ENCODE measurements at places on chromosomes 1 and 21.
A peak's percentile ranks its signal among the peaks of the same experiment; 100 is the strongest.

- no peak for DNase-seq
These were observed 242.4 kb upstream of the TMEM51 start for GRCh38 chr1:14910984-14911721.

GRCh38 chr1:240363315-240363714 is 248.6 kb downstream of the GREM2 start:
- no peak for DNase-seq

DNA sequence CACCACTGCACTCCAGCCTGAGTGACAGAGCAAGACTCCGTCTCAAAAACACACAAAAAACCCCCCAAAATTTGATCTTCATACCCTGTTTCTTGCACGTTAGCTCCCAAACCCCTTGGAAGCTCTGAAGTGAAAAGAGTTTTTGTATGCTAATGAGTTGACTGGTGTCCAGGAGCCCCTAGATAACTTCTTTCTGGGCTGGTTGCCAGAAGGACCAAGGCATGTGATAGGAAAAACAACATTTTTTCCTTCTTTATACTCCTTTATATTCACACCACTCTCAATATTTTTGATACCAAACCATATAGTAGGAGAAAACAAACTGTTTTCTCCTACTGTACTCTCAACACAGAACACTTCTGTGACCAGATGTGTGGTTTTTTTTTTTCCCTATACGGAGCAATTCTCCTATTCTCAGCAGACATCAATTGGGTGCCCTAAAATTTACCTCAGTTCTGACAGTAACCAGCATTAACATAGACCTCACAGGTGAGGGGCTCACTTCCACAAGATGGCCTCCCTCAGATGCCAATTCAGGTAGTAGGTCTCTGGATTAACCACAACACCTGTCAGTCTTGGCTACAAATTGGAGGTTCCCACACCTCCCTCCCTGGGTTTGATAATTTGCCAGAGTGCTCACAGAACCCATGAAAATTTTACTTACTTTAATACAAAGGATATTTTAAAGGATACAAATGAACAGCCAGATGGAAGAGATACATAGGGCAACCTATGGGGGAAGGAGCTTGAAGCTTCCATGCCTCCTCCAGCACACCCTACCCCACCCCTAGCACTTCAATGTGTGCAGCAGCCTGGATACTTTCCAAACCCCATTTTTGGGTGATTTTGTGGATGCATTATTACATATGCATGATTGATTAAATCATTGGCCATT is 25.6 kb downstream of the ZYG11B start:
- no peak for DNase-seq

DNA sequence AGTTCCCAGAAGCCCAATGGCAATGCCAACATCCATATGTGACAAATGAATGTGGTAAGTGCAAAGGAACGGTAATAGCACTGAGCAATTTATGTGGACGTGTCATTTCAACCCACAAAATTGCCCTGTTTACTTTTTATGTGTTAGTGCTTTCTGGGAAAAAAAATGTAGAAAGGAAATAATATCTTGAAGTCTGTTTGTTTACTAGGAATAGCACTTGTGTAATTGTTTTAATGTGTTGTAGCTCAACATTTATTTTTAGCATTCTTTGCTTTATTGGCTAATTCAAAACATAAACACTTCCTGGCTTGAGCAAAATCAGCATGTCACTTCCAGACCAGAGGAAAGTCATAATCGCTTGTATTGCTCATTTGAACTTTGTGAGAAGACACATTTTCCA is 224.8 kb upstream of the KCNK2 start:
- no peak for DNase-seq

GRCh38 chr1:219699870-219700269 is 87.0 kb upstream of the ZC3H11B start:
- no peak for DNase-seq

DNA sequence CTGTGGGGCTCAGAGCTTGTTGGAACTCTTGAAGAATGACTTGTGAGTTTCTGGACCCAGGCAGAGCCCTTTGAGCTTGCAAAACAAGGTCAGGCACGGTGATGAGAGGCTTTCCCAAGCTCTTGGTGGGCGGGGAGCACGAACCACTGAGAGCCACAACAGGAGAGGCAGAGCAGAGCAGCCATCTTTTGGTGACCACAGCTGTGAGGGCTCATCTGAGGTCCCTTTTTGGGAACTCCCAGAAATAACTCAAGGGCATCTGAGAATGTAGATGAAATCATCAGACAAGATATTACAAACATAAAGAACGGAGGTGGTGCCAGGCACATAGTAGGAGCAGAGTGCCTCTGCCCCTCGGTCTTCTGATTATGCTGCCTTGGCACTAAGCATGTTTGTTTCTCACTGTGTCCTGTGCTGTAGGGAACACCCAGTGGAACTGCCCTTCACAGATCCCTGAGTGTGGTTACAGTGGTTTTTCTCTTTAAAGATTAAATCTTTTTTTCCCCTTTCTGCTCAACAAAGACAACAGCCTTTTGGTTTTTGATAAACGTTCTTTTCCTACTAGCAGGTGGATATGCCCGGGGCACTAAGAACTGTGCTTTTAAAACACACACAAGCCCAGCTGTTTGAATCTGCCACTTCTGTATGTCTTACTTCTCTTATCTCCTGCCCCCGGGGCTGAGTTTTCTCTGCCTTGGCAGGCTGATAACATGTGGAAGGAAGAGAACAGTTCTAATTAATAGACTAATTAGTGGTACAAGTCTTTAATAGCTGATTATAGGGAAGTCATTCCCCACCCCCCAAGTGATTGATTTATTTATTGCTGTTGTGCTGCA is 37.7 kb downstream of the CD34 start:
- no peak for DNase-seq

- no peak for DNase-seq
These were observed 43.9 kb upstream of the ITPKB start for GRCh38 chr1:226782845-226783601.

GRCh38 chr1:147627435-147628110 is 42.8 kb downstream of the ACP6 start:
- peak; percentile 51 for DNase-seq

GRCh38 chr1:221912230-221912629 is 170.3 kb upstream of the DUSP10 start:
- DNase-seq, result no peak

GRCh38 chr1:229068270-229068987 is 202.5 kb upstream of the RAB4A start:
- no peak for DNase-seq

DNA sequence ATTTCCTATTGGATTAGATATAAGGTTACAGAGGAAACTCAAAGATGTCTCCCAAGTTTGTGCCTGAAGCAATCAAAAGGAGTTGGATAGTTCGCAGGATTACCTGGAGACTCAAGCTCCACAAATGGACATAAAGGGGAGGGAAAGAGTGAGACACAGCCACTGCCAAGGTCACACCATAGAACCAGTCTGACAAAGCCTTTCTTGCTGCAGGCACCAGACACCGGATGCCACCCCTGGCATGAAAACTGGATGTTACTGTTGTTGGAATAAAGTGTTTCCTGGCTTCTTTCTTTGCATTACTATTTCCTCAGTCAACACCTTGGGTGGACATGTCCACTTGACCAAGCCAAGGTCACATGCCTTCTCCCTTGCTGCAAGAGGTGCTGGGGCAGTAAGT is 70.6 kb downstream of the SNRPE start:
- no peak for DNase-seq

- DNase-seq, result no peak
These were observed 181.1 kb upstream of the APP start for GRCh38 chr21:26351661-26352060.

- no peak for DNase-seq
These were observed 948 bp downstream of the PRUNE1 start for GRCh38 chr1:151009206-151009587.

DNA sequence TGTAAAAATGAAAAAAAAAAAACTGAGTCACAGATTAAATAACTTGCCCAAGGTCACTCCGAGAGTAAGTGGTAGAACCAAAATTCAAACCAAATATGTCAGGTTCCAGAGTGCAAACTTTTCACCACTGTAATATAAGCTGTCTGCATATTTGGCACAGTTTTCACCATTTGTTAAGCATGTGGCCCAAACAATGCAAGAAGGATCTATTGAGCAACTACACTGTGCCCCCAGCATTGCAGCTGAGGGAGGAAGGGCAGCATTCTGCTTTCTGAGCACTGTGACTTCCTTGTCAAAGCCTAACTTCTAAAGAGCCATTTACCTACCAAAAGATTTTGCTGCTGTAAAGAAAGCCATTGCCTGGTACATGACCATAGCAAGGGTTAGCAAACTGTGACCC is 133.4 kb downstream of the SYT2 start:
- no peak for DNase-seq

Measured in mucosa of descending colon (tissue), 3 donors.